ENCODE measurements at places on chromosomes 7 and 10.

GRCh38 chr7:45594745-45595535, 20.8 kb downstream of the ADCY1 start:
- no peak for DNase-seq

- DNase-seq, result no peak
These were observed 4.5 kb downstream of the LYZL2 start for GRCh38 chr10:30625080-30625479.

- no peak for DNase-seq
These were observed 6.2 kb downstream of the AVL9 start for GRCh38 chr7:32501522-32501921.

- DNase-seq, result no peak
These were observed 5.2 kb downstream of the ANTXRL start for GRCh38 chr10:46291817-46292572.

DNA sequence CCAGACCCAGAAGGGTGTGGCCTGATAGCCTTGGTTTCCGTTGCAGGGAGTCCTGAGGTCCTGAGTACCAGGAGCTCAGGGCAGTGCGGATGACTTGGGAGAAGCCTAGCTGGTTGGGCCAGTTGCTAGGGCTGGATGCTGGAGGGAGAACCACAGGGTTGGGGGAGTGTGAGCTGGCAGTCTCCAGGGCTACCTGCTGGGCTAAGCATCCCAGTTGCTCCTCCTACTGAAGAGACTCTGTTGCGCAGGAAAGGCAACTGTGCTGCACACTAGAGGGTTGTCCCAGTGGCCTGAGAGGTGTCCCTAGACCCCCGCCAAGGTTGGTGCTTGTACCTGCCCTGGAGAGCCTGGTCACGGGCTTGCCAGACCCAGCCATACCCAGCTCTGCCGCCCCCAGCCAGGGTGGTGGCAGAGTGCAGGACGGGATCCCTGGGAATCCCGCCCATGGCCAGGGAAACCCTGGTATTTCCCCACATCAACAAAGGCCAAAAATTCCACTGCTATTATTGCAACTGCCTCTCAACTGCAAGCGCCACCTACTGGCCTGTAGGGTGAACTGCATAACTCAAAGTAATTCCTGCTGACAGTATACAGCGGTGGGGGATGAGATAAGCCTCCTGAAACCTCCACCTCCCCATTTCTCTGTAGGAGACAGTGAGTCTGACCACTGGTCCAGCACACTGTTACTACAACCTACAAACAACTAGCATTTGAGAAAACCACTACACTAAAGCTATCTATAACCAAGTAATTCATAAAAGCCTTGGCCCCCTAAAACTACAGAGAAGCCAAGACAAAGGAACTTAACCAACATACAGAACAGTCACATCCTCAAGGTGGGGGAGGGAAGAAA, 67.6 kb upstream of the DDC start:
- DNase-seq, result peak; percentile 62

- no peak for DNase-seq
These were observed 49.6 kb downstream of the ITPRID1 start for GRCh38 chr7:31563522-31563921.

GRCh38 chr7:27375958-27376357, 133.4 kb downstream of the EVX1 start:
- no peak for DNase-seq

DNA sequence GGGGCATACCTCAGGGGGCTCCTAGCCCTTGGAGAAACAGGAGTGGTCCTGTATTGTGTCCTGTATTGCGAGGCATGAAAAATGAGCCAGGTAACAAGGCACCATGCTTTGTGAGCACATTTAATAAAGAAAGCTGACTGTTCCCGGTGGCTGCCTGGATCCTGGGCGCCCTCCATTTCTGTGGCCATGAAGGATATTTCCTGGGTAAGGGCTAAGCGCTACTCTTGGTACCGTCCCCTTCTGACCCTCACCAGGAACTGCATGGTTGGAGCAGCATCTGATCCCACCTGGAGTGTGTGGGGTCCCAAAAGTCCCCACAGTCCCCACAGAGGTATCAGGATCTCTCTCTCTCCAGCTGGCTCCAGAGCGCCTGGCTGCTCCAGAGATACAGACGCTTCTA, 139.5 kb downstream of the MAPK8 start:
- DNase-seq, result no peak

DNA sequence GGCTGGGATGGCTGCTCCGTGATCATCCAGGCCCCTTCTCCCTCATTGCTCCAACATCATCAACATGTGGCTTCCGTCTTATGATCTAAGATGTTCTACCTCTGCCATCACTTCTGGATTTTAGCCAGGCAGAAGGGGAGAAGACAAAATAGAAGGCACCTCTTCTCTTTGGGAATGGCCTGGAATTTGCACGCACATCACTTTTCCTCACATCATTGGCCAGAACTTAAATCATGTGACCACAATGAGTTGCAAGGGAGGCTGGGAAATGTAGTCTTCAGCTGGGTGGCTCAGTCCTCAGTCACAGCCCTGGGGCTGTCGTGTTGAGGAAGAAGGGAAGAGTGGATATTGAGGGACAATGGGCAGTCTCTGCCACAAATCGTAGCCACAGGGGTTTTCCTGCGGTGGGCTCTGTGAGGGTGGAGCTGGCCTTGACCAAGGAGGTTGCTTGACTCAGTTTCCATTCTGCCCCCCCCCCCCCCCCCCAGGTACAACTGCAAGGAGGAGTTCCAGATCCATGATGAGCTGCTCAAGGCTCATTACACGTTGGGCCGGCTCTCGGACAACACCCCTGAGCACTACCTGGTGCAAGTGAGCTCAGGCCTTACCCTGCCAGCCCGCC, 50.3 kb downstream of the PALD1 start:
- DNase-seq, result no peak

DNA sequence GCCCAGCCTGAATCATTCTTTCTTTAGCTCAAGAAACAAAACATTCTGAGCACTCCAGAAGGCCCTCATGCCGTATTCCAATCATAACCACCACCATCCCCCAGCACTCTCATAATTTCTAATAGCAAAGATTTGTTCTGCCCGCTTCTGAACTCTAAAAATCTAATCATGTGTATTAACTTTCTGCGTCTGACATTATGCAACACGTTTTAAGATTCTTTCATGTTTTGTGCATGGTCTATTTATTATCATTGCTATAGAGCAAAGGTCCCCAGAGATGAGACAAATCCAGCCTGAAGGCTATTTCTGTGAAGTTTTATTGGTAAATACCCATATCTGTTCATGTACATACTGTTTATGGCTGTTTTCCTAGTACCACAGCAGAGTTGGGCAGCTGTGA, 8.8 kb downstream of the GDI2 start:
- DNase-seq, result no peak

GRCh38 chr10:128421371-128422160, 295.3 kb upstream of the MKI67 start:
- no peak for DNase-seq

DNA sequence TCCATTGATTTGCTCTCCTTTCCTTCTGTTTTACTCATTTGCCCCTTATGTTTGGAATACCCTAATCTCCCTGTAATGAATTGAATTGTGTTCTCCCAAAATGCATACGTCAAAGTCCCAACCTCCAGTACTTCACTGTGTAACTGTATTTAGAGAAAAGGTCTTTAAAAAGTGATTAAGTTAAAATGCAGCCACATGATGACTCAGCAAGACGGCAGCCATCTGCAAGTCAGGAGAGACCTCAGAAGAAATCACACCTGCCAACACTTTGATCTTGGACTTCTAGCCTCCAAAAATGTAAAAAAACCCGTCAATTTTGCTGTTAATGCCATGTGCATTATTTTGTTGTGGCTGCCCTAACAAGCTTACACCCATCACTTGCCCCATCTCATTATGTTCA, 85.3 kb upstream of the PCLO start:
- DNase-seq, result no peak

DNA sequence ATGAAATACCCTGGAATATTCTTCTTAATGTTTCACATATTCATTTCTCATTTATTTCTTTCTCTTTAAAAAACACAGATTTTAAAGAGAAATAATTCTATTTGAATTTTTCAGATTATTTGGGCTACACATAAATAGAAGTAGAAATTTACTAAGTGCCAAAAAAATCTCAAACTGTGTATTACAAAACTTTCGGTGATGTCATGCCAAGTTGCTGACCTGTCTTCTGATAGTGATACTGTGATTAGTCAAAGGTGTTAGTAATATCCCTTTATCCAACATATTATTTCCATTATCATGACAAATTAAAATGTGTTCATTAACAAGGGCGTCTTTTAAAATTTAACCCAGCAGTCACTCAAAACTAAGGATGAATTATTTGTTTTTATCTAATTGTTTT, 60.1 kb downstream of the COL28A1 start:
- DNase-seq, result no peak

- no peak for DNase-seq
These were observed 143.4 kb upstream of the ITGB1 start for GRCh38 chr10:33101392-33101787.

GRCh38 chr10:69318867-69319727, 40.8 kb downstream of the HK1 start:
- peak; percentile 68 for DNase-seq

DNA sequence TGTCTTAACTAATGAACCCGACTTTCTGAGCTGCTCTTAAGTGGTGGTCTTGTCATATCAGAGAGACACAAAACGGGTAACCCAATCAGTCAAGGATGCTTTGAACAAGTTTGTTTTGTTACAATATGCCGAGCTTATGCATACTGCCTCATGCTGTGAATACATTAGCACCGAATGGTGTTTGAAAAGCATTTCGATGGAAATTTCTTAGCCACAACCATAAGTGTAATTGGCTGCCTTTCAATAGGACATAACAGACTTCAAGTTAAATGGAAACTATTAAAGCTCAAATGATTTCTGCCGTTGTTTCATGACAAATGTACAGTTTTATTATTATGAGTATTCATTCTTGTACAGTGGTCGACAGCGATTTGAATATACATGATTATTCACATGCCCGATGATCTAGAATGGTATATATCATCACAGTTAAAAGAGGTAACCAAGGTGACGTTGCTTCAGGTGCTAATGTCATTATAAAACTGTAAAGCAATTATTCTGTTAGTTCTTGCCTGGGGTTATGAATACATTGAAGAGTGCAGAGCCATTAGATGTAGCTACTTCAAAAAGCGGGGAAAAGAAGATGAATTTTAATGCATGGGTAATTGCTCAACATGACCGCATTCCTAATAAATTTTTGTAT, 118.8 kb downstream of the EBF3 start:
- no peak for DNase-seq

DNA sequence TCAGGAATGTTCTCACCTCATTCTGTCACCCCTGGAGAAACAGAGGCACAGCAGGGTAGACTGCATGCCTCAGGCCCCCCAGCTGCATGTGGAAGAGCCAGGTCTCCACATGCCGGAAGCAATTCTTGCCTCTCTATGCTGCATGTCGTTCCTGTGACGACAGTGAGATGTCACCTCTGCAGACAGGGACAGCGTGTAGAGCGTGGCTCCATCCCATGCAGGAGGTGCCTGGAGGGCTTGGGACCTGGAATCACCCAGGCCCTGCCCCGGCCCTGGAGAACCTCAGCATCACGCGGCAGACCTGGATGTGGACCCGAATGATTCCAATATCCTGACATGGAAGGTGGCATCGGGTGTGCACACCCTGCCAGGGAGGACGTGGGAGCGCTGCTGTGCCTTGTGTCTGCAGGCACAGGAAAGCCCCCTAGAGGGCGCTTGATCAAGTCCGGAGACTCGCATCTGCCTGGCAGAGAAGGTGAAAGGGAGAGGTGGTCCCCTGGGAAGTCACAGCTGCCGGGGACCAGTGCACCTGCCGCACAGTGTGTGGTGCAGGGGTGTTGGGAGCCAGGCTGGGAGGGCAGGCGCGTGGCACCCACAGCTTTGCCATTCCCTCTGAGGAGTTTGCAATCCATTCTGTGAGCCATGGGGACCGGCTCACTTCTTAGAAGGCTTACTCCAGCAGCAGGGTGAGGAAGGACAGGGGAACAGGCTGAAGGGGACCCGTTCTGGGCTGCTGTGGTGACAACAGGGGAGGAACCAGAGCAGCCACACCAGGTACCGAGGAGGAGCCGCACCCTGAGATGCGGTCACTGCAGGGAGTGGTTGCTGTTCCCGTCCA, 45.3 kb upstream of the EN2 start:
- DNase-seq, result peak; percentile 21

- no peak for DNase-seq
These were observed 112.5 kb downstream of the KMT2E start for GRCh38 chr7:105126436-105126975.

DNA sequence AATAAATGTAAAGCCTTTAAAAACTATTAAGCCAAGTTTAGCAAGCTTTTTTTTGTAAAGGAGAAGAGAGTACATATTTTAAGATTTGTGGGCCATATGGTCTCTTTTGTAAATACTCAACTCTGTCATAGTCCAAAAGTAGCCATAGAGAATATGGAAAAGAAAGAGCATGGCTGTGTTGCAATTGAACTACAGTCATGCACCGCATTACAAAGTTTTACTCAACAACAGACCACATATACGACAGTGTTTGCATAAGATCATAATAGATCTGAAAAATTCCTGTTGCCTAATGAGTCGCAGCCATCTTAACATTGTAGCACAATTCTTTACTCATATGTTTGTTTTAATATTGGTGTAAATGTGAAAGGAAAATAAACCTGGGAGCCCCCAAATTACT, 440.8 kb downstream of the HTR7 start:
- DNase-seq, result no peak

GRCh38 chr10:128091636-128092210, 34.5 kb downstream of the MKI67 start:
- no peak for DNase-seq

GRCh38 chr7:102469972-102470825, 5.4 kb downstream of the LRWD1 start:
- DNase-seq, result no peak

- no peak for DNase-seq
These were observed 17.2 kb downstream of the TAS2R60 start for GRCh38 chr7:143460271-143460979.

DNA sequence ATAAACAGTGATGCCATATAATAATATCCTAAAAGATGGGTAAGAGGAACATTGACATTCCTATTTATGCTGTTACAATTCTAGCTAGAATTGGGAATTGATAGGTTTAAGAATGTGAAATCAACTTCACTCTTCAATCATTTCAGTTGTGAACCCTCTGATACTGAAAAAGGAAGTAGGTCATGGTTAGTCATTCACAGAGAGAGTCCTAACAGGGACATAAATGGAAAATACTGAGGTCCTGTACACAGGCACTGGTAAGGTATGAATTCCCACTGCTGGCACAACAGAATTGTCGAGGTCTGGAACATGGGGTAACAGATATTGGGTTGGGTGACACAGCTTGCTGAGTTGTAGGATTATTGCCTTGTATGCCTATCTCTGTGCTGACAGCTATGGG, 289.4 kb upstream of the LRRN3 start:
- no peak for DNase-seq

- DNase-seq, result no peak
These were observed 202.0 kb upstream of the DGKB start for GRCh38 chr7:15104411-15105092.

GRCh38 chr7:42688056-42688371, 223.9 kb downstream of the C7orf25 start:
- no peak for DNase-seq

Measured in activated gamma-delta T cell treated with Interleukin-2 at 50 U/mL for 16 hours (primary cell).